NK-92 treated with Interleukin-12 subunit alpha and Interleukin-12 subunit beta, amount 100 ng/mL, for 24 hours (cell line): ENCODE measurements at places on chromosomes 11 and 22.

- DNase-seq = no peak
Observed at GRCh38 chr11:65150509-65151299, 16.4 kb upstream of the SYVN1 start.

DNA sequence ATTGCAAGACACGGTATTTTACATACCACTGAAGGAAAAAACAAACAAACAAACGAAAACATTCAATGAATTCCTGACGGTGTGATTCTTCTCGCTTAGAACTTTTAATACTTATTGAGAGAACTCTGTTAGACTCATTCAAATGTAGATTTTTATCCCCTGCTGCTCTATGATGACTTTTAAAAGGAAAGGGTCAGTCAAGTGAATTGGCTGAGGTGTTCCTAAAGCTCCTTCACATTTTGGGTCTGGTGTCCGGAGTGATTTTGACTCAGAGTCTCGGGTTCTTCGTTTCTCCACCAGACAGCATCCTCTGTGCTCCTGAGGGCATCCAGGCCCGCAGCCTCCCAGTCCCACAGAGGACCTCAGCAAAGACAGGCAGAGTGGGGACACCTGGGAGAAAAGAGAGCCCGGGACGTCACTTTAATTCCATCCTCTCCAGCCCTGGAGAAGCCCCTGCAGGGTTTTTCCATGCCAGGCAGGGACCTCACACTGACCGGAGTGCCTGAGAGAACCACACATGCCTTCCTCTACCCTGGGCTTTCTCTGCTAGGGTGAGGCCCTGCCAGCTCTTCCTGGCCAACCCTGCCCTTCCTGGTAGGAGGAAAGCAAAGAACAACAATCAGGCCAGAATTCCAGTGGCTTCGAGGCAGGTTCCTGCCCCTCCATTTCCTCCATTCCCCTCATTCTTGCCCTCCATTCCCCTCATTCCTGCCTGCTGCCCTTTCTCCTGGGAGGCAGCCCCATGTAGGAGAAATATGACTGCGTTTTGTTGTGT, 1.4 kb upstream of the CSF2RB start:
- DNase-seq = no peak

DNA sequence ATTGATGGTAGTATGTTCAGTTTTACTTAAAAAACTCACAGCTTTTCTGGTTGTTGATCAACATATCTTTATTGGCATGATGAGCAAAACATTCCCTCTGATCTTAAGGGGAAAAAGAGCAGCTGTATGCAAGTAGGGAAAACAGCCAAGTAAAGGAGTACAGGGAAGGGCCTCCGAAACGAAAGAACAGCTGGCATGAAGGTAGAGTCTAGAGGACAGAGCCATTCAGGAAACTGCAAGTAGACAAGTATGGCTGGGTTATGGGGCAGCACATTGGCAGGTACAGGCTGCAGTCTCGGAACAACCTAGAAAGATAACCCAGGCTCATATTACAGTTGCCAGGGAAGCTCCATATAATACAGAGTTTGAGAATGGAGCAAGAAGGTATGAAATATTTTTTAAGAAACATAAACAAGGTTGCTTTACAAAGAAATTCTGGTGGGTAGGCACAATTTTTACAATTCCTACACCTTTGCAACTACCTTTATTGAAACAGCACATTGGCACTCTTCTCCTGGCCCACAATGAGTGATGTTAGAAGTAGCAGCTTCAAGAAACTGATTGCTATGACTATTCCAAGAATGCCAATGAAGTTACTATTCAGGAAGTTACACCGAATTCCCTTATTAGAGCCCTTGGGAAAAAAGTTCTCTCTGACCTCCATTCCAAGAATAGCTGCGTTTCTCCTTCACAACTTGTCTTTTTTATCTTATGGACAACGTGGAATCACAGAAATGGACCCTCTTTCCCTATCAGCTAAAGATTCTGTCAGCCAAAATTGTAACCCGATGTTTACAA, 45.2 kb downstream of the LGR4 start:
- no peak for DNase-seq

GRCh38 chr11:68766786-68767185, 15.5 kb upstream of the TESMIN start:
- no peak for DNase-seq

GRCh38 chr22:25327018-25327755, 107.7 kb downstream of the CRYBB2 start:
- no peak for DNase-seq
